NCI-H510A treated with DMSO at 0.1 percent for 48 hours (cell line): ENCODE measurements at places on chromosomes 4 and X.

GRCh38 chr4:140930011-140930410, 173.8 kb upstream of the TBC1D9 start:
- DNase-seq = no peak

DNA sequence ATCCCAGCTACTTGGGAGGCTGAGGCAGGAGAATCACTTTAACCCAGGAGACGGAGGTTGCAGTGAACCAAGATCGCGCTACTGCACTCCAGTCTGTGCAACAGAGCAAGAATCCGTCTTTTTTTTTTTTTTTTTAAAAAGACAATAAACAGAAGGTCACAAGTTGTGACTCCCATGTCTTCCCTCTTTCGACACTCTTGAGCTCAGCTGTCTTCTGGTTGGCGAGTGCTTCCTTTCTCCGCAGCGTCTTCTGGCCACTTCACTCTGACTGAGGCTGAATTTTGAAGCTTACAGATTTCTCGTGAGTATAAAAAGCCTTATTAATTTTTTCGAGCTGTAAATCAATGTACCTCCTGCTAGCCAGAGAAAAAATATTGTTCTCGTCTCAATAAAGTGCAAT, 124.9 kb downstream of the STOX2 start:
- DNase-seq = no peak

- DNase-seq = no peak
Observed at GRCh38 chrX:72102760-72103159, 29.0 kb downstream of the RTL5 start.

- no peak for DNase-seq
Observed at GRCh38 chrX:72387247-72387646, 81.5 kb upstream of the CITED1 start.

DNA sequence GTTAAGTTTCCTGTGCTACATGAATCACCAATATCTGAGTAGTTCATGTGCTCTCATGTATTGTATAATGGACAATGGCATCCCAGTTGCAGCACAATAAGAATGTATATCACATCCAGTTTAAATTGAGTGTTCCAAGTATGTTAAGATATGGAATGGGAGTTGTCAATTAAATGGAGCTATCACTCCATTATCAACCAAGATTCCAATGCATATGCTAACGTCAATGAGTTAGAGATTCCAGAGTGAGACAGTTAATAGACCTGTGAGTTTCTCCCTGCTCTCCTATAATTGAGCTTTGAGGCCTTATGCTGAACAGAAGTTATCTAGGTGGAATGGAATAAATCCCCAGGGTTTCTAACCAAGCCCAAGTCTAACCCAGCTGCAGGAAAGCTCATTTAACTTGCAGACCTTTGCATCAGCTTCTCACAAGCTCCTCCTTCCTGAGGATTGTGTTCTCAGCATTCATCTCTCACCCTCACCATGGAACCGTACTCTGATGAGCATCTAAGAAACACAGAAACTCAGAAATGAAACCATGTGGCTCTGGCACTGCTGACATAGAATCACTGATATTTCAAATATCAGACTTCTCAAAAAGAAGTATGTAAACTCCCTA, 84.8 kb downstream of the TIGD2 start:
- no peak for DNase-seq

DNA sequence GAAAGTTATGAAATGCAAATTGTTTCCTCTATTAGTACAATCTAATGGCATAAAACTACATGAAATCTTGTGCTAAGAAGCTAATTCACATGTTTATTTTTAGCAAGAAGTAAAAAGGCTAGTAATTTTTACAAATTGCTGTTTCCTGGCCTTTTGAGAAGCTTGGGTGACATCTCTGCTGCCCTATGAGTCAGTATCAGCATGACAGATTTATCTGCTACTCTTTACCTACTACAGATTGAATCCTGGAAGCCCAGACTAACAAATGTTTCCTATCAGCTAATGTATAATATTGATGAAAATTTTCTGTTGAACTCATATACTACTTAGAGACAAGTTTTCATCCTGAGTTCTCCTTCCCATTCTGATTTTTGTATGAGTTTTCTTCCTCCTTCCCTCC, 232.4 kb downstream of the DCTD start:
- no peak for DNase-seq

DNA sequence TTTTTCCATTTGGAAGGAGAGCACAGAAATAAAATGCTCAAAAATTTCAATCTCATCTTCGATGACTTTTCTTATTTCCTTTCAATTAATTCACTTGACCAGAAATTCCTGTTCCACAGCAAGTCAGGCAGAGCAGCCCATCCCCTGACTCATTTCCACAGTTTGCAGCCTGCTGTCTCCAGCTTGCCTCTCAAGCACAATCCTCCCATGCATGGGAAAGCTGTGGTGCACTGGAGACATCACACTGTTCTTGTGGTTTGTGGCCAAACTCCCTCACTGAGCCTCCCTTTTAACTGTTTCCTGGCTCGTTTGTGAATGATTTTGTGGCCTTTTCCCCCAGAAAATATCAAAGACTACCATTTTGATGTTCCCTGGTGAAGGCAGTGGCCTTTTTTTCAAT, 114.0 kb upstream of the ENPEP start:
- DNase-seq = no peak

DNA sequence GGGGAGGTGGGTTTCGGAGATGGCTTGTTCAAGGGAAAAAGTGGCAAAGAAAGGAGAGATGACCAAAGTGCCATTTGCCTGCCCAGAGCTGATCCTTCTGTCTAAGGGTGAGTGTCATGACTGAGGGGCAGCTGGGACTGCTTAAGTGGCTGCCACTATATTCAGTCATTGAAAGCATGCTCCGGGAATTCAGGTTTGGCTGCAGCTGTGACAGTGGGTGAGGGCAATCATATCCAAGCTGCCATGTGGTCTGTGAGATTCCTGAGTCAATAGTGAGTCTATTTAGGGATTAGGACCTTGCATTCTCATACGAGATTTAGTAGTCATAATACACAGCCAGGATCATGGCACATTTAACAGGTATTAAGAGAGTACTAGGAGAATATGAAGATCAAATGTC, 138.8 kb upstream of the BANK1 start:
- no peak for DNase-seq

DNA sequence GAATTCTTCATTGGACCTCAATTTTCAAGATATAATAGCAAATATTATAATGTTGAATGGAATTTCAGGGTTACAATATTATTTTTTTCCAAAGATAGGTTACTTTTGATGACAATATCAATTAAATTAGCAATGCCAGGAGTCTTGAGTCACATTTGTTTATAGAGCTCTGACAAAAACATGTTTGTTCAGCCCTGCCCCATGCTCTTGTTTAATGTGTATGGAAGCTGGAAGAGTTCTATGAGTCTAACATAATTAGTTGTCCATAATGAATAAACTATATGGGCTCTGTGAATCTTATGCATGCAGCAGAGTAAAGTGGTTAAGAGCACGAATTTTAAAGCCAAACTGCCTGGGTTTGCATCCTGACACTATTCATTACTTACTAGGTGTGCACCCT, 22.9 kb upstream of the ALB start:
- no peak for DNase-seq

- peak; percentile 21 for DNase-seq
Observed at GRCh38 chrX:131675596-131676194, 131.8 kb downstream of the OR13H1 start.

DNA sequence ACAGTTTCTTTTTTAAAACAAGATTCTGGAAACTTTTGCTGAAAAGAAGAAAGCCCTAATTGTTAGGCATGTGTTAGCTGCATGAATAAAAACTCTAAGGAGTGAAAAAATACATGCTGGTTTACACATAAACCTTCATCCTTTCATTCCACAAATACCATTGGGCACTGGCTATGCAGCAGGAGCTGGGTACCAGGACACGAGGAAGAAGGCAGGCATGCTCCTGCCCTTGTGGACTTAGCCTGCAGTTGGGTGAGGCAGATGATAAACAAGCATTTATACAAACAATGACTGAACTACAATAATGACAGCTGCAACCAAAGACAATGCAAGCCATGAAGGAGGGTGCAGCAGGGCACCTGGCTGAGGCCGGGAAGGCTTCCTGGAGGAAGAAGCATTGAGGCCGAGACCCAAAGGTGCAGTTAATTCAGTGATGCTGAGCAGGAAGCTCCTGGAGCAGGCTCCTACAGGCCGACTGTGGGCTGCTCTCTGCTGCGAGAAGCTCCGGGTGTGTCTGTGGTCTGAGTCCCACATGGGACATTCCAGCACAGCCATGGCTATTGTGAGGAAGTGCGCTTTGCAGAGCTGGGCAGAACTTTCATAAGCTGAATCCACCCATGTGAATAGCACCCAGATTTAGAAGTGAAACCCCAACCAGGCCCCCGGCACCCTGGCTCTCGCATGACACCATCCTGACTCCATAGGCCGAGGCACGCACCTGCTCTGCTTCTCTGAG, 44.0 kb upstream of the MXD4 start:
- no peak for DNase-seq

GRCh38 chrX:72028701-72029470, 102.8 kb downstream of the RTL5 start:
- no peak for DNase-seq

DNA sequence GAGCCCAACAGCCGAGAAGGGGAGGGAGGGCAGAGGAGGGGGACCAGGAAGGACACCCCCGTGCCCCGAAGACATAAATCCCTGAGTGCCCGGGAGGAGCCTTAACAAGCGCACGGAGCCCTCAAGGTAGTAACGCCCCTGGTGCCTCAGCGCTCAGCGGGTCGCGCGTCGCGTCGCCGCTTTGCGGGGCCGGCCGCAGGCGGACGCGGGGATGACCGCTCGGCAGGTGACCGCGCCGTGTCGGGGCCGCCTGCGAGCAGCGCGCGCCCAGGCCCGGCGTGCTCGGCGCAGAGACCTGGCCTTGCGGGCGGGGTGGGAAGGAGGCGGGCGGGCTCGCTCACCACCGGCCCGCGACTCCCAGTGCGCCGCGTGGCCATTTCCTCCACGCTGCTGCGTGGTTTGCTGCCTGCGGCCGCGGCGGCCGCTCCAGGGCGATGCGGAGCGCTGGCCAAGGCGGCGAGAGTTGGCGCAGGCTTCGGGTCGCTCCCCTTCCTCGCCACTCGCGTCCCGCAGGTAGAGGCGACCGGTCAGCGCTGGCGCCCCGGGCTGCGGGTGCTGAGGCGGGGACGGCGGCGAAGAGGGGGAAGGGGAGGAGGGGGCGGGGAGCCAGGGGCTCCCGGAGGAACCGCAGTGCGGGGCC, 632 bp downstream of the CCSER1 start:
- no peak for DNase-seq

DNA sequence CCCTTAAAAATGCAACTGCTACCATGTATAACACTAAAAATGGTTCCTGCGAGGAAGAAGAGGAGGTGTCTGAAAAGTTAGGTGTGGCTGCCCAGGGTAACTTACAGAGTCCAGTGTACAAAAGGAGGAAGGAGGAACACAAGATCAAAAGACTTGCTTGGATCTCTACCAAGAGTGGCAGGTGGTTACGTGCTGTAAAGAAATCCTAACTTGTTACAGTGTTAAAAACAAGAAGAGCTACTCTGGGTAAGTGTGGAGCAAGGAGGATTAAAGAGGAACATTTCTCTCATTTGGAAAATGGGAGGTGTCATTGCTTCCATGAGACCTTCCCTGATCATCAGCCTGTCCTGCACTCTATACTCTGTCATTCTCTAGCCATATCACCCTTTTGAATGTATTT, 242.0 kb downstream of the PTTG2 start:
- no peak for DNase-seq

DNA sequence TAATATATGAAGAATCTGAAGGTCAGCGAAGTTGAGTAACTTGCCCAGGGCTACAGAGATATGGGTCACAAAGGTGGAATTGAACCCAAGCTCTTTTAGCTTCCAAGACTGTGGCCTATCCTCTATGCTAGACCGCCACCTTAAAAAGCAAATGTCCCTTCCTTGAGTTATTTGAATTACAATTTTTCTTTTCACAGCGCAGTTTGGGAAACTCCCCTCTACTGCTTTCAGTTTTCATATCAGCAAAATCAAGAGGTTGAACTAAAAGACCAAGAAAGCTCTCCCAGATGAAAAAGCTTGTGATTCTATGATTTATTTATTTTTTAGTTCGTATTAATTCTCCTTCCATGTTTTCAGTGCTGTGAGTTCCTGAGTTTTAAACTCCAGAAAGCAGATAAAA, 174.5 kb upstream of the C1QTNF7 start:
- DNase-seq = no peak

GRCh38 chr4:5206016-5206790, 154.9 kb downstream of the STK32B start:
- DNase-seq = no peak

DNA sequence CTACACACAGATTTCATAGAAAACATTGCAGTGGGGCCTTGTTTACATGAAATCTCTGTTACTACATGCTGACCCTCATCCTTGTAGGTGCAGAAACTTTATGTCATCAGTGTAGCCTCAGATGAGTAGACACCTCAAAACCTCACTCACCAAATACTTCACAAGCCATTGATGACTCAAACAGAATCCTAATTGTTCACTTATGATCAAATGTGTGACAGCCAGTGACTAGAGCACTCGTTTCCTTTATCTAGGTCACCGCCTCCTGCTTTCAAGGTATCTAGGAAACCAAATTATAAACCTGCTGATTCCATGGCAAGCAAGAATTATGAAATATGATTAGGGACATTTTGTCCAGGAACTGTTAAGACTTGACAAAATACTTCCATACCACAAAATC, 255.8 kb upstream of the GPRIN3 start:
- no peak for DNase-seq

GRCh38 chrX:462853-463252, 76.1 kb upstream of the PPP2R3B start:
- no peak for DNase-seq

DNA sequence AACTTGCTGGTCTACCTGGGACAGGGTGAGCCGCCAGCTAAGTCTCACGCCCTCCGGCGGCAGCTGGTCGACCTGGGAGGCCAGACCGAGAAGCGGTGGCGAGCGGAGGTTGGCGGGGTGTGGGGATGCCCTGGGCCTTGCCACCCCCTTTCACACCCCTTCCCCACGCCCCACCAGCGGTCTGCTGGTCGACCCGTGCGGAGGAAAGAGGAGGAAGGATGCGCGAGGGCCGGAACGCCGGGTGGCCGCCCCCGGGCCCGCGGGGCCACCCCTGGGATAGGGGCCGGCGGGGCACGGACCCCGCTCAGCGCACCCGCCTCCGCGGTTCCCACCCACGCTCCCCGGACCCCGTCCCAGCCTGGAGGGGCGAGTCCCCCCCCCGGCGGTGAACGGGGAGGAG, 28.3 kb upstream of the DCAF12L1 start:
- DNase-seq = no peak

- peak; percentile 86 for DNase-seq
Observed at GRCh38 chr4:176065435-176066291, at the start of gene WDR17. TSS of gene WDR17 (plus strand) at chr4:176065841. CDS start at chr4:176111581, 45,740 bp downstream.
